ENCODE measurements at places on chromosomes 6 and 20. TPM values are rescaled to one million over a fixed set of nuclear protein-coding genes. Genes with fewer than 3 reads are reported as not detected.

- DNase-seq, result no peak
Observed at GRCh38 chr6:127058027-127058426, 60.4 kb upstream of the RSPO3 start.

- no peak for DNase-seq
Observed at GRCh38 chr6:23086100-23086499, 516.7 kb downstream of the HDGFL1 start.

- DNase-seq, result no peak
Observed at GRCh38 chr6:148962854-148963515, 216.2 kb downstream of the UST start.

DNA sequence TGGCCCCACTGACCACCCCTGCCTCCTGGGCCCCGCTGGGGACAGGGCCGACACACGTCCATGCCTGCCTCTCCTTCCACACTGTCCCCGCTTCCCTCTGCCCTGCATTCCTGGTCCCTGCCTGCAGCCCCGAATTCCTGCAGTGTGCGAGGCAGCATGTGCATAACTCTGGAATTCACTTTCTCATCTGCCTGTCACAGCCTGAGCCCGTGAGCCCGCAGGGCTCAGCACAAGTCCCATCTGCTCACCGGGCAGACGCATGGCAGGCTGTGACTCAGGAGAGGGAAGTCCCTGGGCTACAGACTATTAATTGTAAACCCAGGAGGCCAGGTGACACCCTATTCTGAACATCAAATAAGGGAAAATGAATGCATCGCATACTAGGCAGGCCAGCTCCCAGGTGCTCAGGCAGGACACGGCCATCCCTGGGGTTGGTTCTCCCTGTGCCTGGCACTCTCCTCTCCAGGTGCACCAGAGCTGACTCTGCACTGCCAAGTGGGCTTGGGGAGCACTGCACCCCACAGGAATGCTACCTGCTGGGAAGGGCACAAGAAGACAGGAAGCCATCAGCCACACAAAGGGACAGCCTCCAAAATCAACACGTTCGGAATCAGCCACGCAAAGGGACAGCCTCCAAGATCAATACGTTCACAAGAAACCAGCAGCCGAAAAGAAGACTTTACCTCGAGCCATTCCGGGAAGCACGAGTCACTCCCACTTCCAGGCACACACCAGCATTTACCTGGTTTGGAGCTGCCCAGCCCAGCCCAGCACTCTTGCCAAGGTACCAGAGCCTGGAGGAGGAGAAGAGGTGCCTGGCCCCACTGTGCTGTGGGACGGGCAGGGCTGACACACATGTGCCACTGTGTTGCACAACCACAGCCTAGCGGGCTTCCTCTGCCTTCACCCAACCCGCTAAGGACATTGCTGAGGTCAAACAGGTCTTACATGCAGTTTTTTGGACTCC is 65.9 kb downstream of the DLL1 start:
- no peak for DNase-seq

DNA sequence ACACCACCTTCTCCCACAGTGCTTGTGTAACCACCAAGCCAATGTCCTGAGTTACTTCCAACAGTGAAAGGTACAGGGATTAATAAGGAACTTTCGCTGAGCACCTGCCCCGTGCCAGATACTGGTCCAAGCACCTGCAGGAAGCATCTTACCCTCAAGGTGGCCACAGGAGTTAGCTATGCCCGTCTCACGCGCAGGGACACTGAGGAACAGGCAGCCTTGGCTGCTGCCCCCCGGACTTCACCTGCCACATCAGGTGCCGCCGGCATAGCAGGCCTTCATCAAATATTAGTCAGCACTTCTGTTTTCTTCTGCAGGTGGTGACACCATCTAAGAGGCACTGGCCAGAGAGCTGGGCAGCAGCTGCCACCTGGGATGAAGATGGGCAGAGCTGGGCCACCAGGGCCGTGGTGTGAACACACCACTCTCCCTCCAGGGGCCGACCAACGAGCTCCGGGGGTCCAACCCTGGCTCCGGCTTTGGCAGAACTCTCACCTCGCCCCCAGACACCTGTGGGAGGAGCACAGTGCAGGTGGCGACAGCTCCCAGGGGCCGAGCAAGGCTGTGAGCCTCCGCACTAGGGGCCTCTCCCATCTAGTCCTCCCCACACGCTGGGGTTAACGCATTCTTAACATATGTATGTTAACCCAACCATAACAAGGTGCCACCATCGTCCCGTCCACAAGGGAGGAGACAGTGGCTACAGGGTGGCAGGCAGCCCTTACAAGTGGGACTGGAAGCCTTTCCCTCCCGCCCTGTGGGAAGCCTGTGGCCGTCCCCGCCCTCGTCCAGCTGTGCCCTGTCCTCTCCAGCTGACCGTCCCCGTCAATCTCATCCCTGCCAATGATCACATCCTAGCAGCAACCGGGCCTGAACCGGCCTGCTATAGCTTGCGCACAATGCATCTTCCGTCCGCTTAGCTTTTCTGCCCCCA is 2.9 kb upstream of the PPDPF start:
- DNase-seq, result no peak

The TP53INP2 gene
- total RNA-seq, result 17.4 TPM

Measured in omental fat pad (tissue), 4 donors.